ENCODE measurements at places on chromosomes 7 and 10.

GRCh38 chr7:51255536-51256208, 60.9 kb downstream of the COBL start:
- no peak for DNase-seq

GRCh38 chr7:1022801-1023465, 21.4 kb upstream of the GPR146 start:
- no peak for DNase-seq

GRCh38 chr10:123974406-123974805, 82.8 kb upstream of the CPXM2 start:
- DNase-seq = no peak

DNA sequence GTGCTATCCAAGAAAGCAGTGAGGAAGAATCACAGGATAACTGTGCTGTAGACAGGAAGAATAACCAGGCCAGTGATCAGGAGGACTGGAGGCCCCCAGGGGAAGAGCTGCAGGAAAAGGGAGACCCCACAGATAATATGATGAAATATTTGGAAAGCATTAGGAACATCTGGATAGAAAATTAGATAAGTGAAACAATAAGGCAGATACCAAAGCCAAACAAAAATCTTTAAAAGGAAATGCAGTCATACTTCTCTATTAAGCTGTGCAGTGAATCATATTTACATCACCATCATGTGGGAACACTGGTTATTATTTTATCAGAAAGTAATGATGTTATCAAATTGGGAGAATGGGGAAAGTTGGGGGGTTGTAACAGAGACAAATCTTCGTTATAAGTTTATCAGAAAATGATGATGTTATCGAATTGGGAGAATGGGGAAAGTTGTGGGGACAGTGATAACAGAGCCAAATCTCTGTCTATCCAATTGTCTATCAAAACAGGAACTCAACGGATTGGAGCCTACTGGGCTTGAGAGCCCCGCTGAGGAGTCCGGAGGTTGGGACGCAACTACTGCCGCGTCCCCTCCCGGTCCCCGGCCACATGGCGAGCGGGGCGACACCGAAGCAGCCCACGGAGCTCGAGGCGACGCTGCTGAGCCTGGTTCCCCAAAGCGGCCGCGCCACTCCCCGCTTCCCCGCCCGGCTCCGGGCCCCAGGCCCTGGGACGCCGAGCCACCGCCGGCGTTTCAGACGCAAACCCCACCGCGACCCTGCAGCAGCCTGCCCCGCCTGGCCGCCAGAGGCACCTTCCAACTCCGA, 14.0 kb upstream of the RALA start:
- DNase-seq = no peak

Measured in stimulated activated CD4-positive, alpha-beta T cell treated with anti-CD3 and anti-CD28 coated beads, Interleukin-15, amount 100 ng/mL, for 1 hour (primary cell).